ENCODE measurements at places on chromosomes 6 and 20.

GRCh38 chr6:1108198-1108597, 203.7 kb upstream of the FOXQ1 start:
- DNase-seq = no peak

GRCh38 chr6:157276134-157276532, 47.2 kb downstream of the TMEM242 start:
- no peak for DNase-seq

GRCh38 chr20:1423625-1424106, 30.8 kb upstream of the FKBP1A start:
- DNase-seq = no peak

DNA sequence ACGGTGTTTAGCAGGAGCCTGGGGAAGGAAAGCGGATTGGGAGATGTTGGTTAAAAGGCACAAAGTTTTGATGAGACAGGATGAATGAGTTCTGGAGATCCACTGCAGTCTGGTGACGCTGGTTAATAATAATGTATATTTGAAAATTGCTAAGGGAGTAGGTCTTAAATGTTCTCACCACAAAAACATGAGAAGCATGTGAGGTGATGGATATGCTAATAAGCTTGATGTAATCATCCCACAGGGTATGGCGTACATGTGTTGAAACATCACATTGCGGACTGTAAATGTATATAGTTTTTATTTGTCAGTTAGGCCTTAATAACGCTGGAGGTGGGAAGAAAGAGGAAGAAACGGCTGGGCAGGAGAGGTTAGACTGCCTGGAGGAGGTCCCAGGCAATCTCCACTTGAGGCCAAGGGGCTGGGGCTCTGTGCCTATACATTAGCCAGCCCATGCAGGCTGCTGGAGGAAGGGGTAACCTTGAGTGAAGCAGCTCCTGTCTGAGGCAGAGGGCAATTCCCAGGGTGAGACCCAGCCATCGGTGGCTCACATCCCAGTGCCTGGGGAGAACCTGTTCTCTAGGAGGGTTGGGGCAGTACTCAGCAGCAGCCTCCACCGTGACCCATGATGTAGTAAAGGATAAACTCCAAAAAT, 188.2 kb upstream of the QKI start:
- no peak for DNase-seq

DNA sequence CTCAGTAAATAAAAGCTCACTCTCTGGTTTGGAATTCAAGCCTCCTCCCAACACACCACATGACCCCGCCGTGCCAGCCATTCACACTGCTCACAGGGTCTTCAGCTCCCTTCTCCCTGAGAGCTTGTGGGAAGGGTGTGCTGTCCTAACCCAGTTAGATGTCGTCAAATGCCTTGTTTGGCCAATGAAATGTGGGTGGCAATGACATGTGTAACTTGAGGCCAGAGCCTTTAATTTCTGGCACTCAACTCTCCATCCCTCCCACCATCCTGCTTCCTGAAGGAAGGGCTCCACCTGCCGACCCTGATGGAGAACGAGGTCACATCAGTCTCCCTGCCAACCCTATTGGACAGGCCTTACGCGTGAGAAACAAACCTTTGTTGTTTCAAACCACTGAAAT, 224.5 kb upstream of the AGPAT4 start:
- no peak for DNase-seq

DNA sequence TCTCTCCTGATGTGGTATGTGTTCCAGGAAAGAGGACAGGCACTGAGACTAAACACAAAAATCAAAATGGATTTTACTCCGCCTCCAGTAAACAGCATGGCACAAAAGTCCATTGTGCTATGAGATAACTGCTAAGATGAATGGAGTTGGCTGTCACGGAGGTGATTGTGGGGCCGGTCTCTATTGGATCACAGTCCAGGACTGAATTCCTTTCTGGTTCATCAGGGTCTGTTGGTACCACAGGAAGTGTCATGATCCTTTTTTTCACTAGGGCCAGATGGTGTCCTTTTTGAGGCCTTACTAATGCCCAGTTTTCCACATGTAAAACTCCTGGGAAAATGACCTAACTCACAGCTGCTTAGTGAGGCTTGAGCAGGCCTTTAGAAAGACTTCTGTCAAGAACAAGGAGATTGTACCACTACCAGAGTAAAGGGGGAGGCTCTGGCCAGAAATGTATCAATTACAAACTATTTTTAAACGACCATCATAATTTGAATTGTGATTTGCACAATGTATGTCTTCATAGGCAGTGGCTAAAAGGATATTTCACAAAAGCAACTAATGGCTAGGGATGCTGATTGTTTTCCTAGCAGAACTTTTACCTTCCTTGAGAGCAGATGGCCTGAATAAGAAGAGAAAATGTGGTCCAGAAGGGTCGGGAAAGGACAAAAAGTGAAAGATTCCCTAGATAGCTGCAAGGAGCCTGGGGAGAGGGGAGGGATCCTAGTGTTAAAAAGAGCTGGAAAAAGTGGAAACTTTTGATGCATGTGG, 192.2 kb upstream of the POU3F2 start:
- DNase-seq = no peak

GRCh38 chr20:51624157-51624731, 81.7 kb upstream of the NFATC2 start:
- DNase-seq = no peak

DNA sequence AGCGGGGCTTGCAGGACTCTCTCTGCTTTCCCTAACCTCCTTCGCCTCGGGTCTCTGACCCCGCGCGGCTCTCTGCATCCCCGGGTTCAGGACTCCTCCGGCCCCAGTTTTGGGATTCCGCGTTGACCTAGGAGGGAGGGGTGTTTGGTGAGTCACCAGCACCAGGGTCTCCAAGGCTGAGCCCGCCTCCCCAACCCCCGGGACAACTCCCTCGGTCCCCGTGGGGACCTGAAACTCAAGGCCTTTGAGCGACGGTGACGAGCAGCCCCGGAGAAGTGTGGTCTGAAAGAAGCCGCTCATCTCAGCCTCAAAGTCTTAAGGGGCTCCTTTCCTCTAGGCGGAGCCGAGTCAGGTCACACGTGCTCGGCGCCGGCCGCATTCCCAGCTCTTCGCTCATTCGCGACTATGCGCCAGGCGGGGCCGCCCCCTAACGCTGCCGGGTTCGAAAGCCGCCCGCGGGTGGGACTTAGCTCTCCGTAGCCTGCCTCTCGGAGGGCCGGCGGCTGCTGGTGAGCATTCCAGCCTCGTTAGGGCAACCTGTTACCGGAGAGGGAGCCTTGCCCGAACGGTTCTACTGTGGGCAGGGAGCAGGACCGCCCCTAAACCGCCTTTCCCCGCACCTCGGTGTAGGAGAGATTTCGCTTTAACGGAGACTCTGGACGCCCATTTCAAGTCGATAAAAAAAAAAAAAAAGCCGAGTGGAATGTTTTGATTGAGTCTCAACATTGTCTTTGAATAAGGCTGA, 3.0 kb upstream of the PRDM13 start:
- DNase-seq = no peak

- DNase-seq = peak; percentile 35
These were observed 77.5 kb downstream of the FKBP5 start for GRCh38 chr6:35611240-35611639.

GRCh38 chr6:39931607-39932006, 2.7 kb downstream of the MOCS1 start:
- DNase-seq = no peak

DNA sequence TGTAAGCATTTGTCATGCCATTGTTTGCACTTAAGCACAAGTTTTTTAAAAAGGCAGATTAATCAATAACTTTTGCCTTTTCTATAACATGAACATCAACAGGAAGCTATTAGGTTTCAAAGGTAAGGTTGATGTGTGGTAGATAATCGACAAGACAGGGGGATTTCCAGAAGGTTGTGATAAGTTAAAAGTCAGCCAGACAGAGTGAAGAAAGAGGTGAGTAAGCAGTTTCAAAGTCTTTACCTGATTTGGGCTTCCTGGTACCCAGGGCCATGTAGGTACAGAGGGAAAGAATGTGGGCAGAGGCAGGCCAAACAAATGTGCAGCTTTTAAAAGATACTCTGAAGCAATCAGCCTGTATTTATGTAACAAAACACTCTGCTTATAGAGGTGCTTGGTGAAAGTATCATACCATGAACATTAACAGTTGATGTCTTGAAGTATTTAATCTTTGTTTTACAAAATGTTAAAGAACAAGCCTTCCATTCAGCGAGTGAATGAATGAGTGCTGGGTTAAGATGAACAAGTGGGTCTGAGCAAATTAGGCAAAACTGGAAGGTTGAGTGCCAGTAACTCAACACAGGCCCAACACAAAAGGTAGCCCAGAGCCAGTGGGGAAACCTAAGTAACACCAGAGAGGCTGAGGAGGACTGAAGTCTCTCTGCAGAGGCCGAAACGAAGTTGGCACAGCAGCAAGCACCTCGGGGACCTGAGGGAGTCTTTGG, 60.2 kb downstream of the LRRC1 start:
- DNase-seq = no peak

DNA sequence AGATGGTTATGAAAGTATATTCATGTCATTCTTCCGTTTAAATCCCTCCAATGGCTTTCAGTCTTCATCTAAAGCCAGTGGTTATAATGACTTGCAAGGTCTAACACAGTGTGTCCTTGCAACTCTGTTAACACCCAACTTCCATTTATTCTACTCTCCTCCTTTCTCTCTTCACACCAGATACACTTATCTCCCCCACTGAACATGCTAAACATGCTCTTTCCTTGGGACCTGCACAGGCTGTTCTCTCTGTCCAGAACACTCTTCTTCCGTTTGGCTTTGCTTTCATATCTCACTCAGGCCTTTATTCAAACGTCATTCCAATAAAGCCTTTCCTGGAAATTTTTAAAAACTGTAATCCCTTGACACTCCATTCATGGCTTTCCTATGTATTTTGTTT, 91.5 kb downstream of the EPHA7 start:
- DNase-seq = no peak

DNA sequence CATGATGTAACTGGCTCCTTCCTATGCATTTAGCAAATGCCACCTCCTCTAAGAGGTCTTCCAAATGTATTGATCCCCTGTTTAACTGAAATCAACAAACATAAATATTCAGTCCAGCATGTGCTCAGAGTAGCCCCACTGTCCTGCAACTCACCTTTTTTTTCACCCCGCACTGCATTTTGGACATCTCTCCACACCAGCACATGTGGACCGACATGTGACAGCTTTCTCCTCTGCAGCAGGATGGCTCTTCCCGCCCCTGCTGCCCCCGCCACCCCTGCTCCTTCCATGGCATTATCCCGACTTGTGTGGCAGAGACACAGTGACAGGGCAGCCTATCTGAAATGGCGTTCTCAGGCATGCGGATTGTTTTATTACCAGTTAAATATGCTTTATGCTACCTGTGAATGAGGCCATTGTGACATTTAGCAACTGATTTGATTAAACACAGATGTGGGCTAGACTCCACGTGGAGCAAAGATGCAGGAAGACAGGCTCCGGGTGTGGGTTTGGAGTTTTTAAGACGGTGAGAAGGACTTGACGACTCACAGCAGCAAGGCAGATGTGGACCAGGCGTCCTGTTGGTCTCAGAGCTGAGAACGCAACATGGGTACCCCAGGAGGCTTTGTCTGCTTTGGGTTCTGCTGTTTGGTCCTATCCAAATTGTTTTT, 161.2 kb downstream of the EYA2 start:
- peak; percentile 23 for DNase-seq

GRCh38 chr6:138028893-138029292, 78.3 kb downstream of the PERP start:
- no peak for DNase-seq
